ENCODE measurements at places on chromosomes 4 and X.

DNA sequence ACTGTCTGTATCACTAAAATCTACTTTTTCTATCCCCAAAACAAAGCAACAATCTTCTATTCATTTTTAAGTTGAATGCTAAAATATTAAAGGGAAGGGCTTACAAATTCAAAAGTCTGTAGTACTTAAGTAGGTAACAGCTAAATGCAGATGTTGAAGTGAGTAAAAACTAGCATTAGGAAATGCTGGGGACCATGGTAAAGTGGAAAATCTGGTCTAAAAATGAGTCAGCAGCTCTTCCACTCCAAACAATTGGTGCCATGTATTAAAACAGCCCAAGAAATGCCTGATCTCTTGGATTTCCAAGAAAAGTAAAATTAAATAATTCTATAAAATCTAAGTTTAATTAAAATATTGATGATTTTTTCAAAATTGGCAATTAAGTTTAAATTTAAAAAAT, 73.3 kb upstream of the PPP3CA start:
- DNase-seq, result no peak

DNA sequence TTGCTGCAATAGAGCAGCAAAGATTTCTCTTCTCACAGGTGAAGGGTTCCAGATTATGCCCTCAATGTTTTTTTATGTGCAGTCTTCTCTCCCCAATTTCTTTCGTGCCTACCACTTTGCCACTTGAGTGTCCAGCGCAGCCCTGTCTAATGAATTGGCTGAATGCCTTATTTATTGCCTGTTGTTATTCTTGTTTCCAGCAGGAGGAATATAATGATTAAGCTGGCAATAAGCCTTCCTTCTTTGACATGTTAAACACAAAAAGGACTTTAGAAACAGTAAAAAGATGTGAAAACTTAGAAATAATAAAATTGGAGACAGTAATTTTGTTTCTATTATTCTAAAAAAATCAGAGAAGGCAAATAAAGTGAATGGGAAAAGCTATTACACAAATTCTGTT, 34.6 kb upstream of the FRAS1 start:
- DNase-seq, result no peak

- no peak for DNase-seq
Measured at GRCh38 chrX:150363561-150364346, 637 bp downstream of the MAMLD1 start.

- no peak for DNase-seq
Measured at GRCh38 chrX:85995641-85996040, 51.7 kb downstream of the CHM start.

DNA sequence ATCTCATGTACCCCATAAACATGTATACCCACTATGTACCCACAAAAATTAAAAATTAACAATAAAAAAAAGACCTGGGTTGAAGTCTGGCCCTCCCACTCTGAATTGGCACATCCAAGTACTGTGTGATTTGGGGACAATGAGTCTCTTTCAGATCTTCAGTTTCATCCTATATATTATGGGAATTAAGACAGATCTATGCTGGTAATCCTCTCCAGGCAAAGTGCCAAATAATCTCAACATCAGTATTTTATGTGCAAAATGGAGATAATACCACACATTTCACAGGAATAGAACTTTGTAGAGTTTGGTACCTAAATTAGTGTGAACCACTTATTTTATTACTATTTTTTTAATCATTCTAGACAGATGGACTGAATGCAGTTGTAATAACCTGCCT, 11.0 kb upstream of the SCD5 start:
- DNase-seq, result no peak

GRCh38 chr4:51942108-51942832, 77.9 kb downstream of the LRRC66 start:
- no peak for DNase-seq

DNA sequence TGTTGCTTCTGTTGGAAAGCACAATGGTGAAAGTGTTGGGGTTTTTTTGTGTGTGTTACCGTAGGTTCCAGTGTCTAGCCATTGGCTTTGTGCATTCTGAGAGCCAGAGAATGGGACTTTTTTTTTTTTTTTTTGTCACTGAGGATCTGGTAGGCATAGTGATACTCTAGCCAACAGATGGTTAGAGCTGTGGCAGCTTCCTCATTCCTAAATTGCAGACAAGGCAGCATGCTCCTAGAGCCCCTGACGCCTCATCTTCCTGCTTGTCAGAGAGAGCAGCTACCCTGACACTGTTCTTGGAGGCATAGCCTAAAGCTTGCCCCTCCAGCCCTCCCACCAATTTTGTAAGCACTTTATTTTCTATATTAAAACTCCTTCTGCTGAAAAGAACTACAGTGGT, 27.0 kb downstream of the ARHGEF9 start:
- DNase-seq, result no peak

- DNase-seq, result no peak
Measured at GRCh38 chr4:39528061-39528465, 824 bp upstream of the UGDH start.

DNA sequence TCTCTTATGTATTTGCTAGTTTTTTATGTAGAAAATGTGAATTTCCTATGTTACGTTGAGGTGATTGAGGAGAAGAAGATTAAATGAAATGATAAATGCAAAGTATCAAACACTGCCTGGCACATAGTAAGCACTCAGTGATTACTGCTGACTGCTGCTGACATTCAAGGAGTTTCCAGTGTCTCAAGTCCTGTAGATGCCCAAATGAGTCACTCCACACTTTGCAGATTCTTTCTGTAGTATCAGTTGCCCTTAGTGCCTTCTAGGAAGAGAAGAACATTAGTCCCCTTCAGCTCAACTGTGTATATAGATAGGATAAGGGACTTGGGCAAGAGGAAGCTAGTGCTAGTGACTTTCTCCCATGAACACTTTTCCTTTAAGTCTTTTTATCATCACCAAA, 240.5 kb upstream of the TEX13A start:
- DNase-seq, result no peak

GRCh38 chr4:55554453-55555030, 7.8 kb upstream of the CLOCK start:
- DNase-seq, result no peak

DNA sequence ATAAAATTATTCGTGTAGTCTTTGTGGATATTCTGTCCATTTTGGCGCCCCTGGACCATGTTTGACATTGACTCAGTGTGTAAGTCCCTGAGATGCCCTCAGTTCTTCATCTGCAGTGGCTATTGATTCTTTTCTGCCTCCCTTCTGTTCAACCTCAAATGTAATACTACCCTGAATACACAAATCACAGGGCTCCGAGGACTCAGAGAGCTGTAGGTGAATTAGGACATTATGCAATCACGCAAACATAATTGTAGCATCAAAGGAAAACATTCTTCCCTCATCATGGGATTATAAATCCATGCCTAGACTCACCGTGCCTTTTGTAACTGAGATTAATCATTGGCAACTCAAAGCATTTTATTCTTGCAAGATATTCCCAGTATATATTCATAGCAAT, 161.4 kb upstream of the PACRGL start:
- DNase-seq, result no peak

- no peak for DNase-seq
Measured at GRCh38 chr4:168335621-168336020, 17.1 kb upstream of the DDX60 start.

GRCh38 chrX:5907207-5907606, 321.5 kb downstream of the NLGN4X start:
- no peak for DNase-seq

All from activated naive CD4-positive, alpha-beta T cell treated with anti-CD3 and anti-CD28 coated beads, Interleukin-2, amount 50 U/mL, for 72 hours (primary cell).